ENCODE measurements at places on chromosomes 1 and 21. TPM values are rescaled to one million over a fixed set of nuclear protein-coding genes. Genes with fewer than 3 reads are reported as not detected.

- ATAC-seq: peak; percentile 10
These were observed 102.4 kb downstream of the DMRTB1 start for GRCh38 chr1:53561503-53562105.

GRCh38 chr1:103779932-103780331 lies 30.2 kb downstream of the AMY1C start:
- ATAC-seq: no peak

The TIE1 gene
- 3.0 TPM for total RNA-seq

The HNRNPCL1 gene
- total RNA-seq: not detected

DNA sequence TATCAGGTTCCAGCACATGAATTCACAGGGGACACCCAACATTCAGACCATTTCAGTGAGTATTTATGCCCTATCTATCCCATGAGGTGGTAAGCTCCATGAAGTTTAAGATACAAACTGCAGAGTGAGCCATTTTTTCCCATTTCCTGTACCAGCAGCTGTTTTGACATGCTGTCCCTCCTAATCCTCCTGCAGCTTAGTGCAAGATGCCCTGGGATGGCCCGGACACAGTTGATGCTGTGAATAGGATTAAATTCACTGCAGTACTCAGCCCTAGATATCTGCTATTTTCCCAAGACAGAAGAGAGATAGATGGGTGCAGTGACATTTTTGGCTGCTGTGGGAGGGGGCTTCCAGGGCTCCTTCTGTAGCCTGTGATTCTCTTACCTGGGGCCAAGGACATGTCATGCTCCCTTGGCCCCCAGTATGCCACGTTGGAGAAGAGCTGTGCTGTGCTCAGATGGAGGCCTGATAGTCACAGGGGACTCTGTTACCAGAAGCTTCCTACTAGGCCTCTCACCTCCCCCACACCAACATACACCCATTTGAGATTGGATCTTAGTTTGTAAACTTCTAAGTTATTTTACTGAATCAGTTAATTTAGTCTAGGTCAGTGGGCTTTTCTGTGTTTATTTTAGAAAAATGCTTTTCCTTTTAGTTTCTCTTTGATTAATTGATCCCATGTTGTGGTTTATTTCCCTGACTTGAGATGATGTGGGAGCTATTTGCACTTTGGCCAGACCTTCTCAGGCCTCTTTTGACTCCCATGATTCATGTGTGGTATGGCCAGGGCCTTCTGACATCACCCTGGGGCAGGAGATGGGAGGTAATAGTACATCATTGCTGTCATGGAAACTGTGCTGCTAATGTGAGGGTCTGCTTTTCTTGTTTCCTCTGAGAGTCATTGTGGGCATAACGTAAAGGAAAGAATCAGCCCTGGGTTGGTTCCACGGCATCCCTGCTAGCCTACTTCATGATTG lies 92.6 kb downstream of the ST3GAL3 start:
- ATAC-seq: peak; percentile 67

DNA sequence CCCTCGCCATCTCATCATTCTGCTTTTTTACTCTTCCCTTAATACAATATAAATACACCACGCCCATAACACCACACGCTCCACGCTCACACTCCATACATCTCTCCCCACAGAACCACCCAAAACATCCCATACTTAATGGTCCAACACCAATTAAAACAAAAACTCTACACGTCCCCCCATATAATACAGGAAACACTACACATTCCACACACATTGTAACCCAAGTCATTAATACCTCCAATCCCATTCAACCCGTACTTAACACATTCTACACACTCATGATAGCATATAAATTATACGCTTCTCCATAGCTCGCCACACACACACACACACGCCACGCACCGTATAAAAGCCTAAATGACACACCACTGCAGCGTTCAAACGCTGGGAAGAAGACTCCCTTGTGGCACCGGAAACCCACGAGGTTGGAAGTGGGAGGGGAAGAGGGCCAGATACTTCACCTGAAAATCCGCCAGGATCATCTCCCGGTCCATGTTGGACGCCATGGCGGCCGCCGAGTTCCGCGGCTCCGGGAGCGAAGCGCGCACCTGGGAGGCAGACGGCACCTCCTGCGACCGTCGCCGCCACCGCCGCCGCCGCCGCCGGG lies 659 bp downstream of the FAF1 start:
- no peak for ATAC-seq

DNA sequence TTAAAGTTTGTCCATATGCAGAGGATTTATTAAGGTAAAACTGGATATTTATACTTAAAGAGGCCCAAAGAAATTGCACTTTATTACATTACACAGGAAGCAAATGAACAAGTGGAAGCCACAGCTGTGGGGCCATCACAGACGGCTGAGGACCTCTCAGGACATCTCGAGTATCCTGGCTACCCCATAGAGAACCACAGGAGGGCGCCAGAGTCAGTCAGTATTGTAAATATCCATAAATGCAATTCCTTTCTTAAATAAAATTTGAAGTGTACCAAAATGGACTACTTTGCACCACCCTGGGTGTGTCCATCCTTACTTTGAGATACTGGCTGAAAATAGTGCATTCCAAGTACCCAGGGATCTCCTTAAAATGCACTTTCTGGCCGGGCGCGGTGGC lies 257.2 kb downstream of the MRPL39 start:
- ATAC-seq: no peak

DNA sequence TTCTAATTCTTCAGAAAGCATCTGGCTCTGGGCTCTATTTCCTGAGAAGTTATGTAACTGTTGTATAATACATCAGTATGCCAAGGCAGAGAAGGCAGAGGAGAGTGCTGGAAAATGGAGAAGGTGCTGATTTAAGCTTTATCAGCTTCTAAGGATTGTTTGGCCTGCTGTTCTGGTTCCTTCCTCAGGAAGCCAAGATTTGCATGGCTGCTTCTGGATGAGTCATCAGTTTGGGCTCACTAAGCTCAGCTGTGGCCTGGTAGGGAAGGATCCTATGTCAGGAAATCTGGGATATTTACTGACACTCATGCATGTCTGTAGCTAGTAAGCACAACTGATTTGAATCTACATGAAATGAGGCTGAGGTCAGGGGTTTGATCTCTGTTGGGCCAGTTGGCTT lies 73.2 kb upstream of the ADGRL4 start:
- peak; percentile 88 for ATAC-seq

The RGS1 gene
- 1.1 TPM for total RNA-seq

The FAM89A gene
- 3.8 TPM for total RNA-seq

All from motor neuron (in vitro differentiated cells).